ENCODE measurements at places on chromosomes 3 and 15.
A peak's percentile ranks its signal among the peaks of the same experiment; 100 is the strongest.

DNA sequence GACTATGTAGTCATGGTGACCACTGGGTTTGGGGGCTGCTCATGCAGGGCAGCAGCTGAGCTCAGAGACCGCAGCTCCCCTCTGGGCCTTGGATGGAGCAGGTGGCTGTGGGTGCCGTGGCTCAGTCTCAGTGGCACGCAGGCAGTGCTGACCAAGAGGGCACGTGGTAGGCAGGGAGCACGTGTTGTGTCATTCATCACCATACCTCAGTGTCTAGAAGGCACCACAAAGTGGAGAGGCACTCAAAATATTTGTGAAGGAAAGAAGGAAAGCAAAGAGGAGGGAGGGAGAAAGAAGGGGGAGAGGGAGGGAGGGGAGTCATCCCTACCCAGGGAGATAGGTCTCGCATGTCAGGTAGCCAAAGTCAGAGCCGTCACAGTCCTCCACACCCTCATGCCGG, 26.1 kb downstream of the EAF1 start:
- no peak for DNase-seq

GRCh38 chr3:49916686-49917085, 12.9 kb downstream of the MON1A start:
- DNase-seq, result no peak

DNA sequence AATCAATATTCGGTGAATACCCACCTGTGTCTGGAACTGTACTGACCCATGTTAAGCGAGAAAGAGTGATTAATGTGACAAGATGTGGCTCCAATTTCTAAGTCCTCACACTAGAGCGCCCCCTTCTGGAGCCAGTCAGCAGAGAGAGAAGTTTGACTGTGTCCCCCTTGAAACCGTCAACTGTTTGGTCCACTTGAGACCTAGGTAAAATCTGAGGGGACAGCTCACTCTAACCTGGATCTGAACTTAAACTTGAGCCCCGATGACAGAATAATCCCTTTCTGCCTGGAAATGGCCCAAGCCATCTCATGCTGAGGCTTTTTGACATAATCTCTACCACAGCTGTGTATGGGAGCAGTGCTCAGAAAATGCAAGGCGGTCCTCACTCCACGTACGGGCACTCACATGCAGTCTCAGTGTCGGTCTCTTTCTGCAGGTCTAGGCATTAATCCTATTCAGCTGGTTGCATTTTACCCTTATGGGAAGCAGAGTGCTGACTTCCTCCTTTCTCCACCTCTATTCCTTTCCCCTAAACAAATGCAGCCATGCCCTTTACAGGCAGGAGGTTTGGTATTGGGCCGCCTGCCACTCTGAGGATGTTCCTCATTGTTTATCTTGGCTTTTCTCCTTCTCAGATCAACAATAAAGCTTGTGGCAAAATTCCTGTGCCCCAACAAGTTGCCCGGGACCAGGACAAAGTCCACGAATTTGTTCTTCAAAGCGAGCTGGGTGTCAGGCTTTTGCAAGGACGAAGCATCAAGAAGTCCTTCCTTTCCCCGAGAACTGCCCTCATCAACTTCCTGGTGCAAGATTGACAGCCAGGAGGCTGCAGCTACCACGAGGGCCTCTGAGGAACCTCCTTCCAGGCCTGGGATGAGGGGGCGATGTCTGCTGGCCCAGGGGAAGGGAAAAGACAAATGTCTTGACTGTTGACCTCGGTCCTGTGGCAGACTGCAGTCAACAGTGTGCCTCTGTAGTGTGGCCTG, 47.5 kb upstream of the LIMD1 start:
- DNase-seq, result no peak

DNA sequence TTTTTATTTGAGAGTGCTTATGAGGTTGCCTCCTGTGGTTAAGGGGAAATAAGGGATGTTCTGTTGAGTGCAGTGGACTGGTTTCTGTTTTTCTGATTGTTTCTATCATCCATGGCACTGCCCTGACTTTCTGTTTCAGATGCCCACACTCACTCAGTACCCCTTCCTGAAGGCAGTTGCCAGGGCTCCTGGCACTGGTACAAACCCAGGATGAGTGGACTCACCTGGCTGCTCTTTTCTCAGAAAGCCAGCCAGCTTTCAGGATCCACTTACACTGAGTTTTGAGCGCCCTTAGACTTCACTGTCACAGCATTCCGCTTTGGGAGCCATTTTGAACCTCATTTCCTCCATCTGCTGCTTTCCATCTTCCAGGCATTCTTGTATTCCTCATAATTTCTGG, 55.9 kb upstream of the ADAMTSL3 start:
- no peak for DNase-seq

- DNase-seq, result no peak
These were observed 967.2 kb downstream of the IGSF11 start for GRCh38 chr3:118067439-118067838.

GRCh38 chr3:168212664-168213285, 117.1 kb upstream of the GOLIM4 start:
- peak; percentile 91 for DNase-seq

GRCh38 chr3:160225176-160226025, at the start of gene C3orf80:
C3orf80 (plus strand) TSS chr3:160225422; CDS start chr3:160225636, 214 bp downstream.
- peak; percentile 53 for DNase-seq

DNA sequence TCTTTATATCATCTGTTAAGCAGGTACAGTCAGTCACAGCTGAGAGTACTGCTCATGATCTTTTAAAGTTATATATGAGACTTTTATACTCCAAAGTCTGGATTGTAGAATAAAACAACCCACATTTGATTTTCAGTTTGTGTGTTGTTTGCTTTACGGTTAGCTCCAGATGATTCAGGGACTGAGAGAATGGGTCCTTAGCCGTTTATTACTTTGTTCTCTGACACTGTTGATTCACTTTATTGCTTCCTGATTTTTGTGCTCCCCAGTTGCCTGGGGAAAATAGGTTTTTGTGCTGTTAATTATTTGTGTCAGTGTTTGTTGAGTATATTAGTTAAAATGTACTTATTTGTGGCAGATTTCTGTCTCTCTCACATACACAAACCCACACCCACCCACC, 8.6 kb upstream of the EBLN2 start:
- DNase-seq, result no peak
